Osteocyte (in vitro differentiated cells): ENCODE measurements at places on chromosomes 11 and 22.

DNA sequence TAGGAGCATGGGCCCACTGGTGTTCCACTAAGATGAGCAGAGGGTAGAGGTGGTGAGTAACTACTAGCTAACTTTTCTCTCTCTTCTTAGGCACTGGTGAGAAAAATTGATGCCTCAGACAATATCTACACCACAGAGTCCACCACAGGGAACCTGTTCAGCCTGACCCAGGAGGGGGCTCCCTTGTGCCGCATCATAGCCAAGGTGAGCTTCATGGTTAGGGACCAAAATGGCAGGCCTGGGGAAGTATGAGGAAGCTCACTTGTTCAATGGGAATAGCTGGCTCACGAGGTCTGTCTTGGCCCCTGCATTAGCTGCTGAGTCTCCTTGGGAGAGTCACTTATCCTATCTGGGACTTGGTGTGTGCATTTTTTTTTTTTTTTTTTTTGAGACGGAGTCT is 75.9 kb downstream of the INSC start:
- H3K4me1 ChIP-seq: no peaks in the 10 kb centered on the region
- no peak for DNase-seq
- H3K27ac ChIP-seq: no peak overlapping the region
- H3K27me3 ChIP-seq: peaks cover 10% of the 10 kb centered on the region
- no peaks in the 10 kb centered on the region for H3K36me3 ChIP-seq

DNA sequence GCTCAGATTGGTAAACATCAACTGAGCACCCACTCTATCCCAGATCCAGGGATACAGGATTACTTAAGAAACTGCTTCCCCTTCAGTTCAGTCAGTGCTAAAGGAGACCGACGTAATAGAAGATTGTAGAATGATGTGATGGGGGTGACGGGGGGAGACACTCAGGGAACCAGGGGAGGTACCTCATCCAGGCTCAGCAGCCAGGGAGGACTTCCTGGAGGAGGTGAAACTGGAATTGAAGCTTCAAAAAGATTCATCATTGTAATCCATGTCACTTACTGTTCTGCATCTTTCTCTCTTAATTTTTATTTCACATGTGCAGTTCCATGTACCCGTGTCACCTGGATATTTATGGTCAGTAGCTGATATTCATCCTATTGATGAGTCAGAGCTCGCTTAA is 19.1 kb upstream of the TEF start:
- H3K4me1 ChIP-seq: peaks cover 13% of the 10 kb centered on the region
- no peak overlapping the region for H3K27ac ChIP-seq
- no peak for DNase-seq

- H3K4me1 ChIP-seq: no peaks in the 10 kb centered on the region
- no peak overlapping the region for H3K27ac ChIP-seq
- H3K4me3 ChIP-seq: no peak overlapping the region
- no peak for DNase-seq
- no peaks in the 10 kb centered on the region for H3K27me3 ChIP-seq
- H3K36me3 ChIP-seq: no peaks in the 10 kb centered on the region
Measured at GRCh38 chr11:123822599-123822998, 16.4 kb upstream of the OR6M1 start.

GRCh38 chr11:9112075-9112474 is 20.7 kb upstream of the SCUBE2 start:
- no peak overlapping the region for H3K27ac ChIP-seq
- H3K4me3 ChIP-seq: no peak overlapping the region
- H3K4me1 ChIP-seq: no peaks in the 10 kb centered on the region
- DNase-seq: no peak

GRCh38 chr11:121029153-121029552 is 5.3 kb downstream of the TBCEL start:
- H3K4me1 ChIP-seq: peaks cover 15% of the 10 kb centered on the region
- no peak for DNase-seq
- no peak overlapping the region for H3K4me3 ChIP-seq
- no peaks in the 10 kb centered on the region for H3K27me3 ChIP-seq
- H3K36me3 ChIP-seq: no peaks in the 10 kb centered on the region

GRCh38 chr11:75894036-75894585 is 79.1 kb downstream of the UVRAG start:
- peaks cover 4% of the 10 kb centered on the region for H3K4me1 ChIP-seq
- peaks cover 19% of the 10 kb centered on the region for H3K36me3 ChIP-seq
- H3K27ac ChIP-seq: no peak overlapping the region
